ENCODE measurements at places on chromosomes 1 and 21.

GRCh38 chr1:93878501-93878888 lies 511 bp downstream of the DNTTIP2 start:
- no peak for DNase-seq

DNA sequence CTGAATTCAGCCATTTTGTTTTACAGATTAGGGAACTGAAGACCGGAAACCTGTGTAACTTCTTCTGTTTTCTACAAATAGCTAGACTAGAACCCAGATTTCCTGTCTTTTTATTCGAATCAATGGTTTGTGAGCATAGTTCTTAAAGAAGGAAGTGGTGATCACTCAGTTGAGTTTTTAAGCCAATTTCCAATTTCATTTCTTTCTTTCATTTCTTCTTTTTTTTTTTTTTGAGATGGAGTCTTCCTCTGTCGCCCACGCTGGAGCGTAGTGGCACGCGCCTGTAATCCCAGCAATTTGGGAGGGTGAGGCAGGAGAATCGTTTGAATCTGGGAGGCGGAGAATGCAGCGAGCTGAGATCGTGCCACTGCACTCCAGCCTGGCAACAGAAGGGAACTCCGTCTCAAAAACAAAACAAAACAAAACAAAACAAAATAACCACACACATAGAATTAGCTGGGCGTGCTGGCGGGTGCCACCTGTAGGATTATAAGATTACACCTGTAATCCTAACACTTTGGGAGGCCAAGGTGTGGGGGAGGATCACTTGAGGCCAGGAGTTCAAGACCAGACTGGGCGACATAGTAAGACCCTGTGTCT lies 3.0 kb upstream of the MDM4 start:
- no peak for DNase-seq

DNA sequence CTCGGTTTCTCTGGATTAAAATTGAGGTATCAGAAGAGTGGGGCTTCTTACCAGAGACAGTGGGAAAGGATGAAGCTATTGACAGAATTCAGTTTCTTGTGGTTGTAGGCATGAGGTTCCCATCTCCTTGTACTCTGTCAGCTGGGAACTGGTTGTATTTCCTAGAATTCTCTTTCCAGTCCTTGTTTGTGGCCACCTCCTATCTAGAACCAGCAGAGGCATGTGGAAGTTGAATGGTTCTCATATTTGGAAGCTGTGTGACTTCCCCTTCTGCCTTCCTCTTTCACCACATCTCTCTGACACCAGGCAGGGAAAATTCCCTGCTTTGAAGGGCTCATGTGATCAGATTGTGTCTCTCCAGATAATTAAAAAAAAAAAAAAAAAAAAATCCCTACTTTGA lies 457.7 kb upstream of the ADAMTS5 start:
- DNase-seq, result no peak

GRCh38 chr1:247528812-247529474 lies 7.3 kb downstream of the OR2C3 start:
- DNase-seq, result no peak

GRCh38 chr1:230127105-230128054 lies 60.3 kb downstream of the GALNT2 start:
- no peak for DNase-seq

GRCh38 chr1:21822349-21822748 lies 10.3 kb downstream of the LDLRAD2 start:
- DNase-seq, result no peak

- no peak for DNase-seq
Observed at GRCh38 chr21:44486302-44486701, 31.0 kb downstream of the LRRC3 start.

DNA sequence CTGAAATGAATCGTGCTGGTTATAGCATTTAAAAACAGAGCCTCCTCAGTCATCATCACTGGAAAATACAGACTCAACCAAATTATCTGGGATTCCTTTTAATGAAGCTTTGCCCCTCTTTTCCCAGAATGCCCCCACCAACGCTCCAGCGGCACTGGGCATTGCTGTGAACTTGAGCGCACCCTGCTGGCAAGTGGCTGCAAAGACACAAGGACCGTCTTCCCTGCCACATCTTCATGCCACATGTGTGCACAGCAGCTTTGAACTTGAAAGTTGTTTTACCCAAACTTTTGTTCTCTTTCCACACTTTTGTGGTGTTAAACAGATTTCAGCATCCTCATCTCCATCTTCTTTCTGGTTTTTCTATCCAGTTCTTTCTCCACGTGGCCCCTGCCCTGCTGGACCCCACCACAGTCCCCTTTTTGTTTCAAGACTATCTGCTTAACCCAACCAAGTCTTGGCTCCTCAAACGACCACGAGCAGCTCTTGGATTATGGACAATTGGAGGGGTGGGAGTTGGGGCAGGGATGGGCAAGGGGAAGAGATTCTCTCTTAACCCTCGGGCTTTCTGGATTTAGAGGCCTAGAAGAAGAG lies 12.8 kb upstream of the LMX1A start:
- peak; percentile 62 for DNase-seq

DNA sequence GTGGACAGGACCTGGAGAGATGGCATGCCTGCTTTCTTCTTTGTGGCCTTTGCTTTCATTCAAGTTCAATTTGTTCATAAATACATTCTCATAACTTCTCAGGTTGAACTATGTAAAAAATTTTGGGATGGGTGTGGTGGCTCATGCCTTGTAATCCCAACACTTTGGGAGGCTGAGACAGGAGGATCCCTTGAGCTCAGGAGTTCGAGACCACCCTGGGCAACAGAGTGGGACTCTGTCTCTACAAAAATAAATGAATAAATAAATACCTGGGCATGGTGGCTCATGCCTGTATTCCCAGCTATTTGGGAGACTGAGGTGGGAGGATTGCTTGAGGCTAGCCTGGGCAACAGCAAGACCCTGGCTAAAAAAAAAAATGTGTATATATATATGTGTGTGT lies 2.1 kb downstream of the KIF1B start:
- DNase-seq, result no peak

DNA sequence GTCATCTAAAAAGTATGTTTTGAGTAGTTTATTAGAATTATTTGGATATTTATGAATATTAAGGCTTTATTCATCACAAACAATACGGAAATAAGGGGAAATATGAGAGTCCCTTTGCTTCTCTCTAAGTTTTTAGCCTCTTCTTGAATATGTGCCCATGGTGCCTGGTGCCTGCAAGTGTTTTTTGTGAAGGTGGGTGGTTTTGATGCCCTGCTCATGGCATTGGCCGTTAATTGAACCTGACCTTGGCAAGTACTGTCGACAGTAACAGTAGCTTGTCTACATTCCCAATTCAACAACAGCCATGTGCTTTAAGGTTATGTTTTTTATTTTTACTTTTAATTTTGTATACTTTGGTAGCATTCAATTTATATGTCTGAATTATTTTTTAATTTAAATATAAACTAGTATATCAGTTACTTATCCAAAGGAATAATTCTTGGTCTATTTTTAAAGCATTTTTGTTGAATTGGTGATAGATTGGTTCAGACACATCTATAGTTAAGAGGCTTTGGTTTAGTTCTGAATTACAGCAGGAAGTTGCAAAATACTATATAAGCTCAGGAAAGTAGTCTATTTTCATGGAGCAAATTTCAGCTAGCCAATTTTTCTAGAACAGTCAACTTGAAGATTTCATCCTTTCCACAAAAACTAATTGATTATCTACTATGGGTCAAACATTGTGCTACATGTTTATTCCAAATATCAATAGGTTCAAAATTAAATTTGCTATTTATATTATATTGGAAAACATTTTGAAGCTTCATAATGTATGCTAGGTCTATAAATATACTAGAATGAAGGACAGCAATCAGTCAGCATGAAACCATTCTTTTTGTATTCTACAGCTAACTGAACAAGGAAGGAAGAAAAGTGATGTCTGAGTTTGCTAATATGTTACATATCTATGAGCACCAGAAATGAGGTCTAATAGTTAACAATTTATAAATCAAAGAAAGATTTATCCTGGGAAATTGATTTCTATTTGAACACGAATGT lies 184.4 kb downstream of the MRPL39 start:
- DNase-seq, result no peak

DNA sequence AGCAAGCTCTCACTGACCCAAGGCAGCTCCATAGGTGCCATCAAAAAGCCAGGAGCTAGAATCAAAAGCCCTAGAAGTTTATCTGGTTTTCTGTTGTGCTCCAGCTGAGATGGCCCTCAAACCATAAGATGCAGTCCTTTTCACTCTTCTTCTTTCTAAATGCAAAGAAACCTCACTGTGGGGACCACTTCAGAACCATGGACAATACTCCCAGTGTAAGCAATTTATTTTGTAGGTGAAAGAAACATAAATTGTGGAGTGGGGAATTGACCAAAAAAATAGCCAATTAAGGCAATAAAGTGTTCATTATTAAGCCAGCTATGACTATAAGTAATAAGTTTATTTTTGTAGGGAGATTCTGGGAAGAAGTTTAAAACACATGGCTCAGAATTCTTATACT lies 1399.9 kb downstream of the PLA2G4A start:
- no peak for DNase-seq

GRCh38 chr1:106876384-106876783 lies 180.1 kb upstream of the PRMT6 start:
- DNase-seq, result no peak

DNA sequence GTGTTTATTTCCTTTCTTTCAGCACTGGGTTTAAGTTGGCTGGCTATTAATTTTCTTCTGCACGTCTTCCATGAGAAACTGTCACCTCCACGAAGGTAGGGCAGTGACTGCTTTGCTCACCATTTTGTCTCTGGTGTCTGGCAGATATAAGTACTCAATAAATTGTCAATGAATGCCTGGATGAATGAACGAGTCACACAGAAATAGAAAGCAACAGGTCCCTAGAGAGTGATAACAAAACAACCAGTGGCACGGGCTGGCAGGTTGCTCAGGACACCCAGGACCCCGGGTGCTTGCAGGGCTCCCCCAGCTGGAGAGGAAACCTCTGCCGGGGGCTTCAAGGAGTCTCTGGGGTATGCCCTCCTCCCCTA lies 3.2 kb upstream of the MYOC start:
- no peak for DNase-seq

DNA sequence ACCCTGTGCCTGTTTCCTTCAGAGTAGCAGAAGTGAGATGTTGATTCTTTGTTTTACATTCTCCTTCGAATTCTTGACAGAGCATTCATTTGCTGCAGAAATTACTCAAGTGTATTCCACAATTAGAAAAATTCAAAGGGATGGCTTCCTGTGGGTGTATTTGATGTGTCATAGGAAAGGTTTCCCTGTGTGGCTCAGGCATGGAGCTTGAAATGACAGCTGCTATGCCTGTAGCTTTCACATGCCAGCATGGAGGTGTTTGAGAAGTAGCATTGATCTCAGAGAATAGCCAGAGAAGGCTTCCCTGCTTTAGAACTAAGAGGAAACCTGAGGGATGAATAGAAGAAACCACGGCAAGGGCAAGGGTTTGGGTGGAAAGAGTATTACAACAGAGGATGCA lies 317.2 kb upstream of the DEPDC1 start:
- no peak for DNase-seq

GRCh38 chr1:38221006-38221649 lies 174.5 kb upstream of the POU3F1 start:
- DNase-seq, result no peak

DNA sequence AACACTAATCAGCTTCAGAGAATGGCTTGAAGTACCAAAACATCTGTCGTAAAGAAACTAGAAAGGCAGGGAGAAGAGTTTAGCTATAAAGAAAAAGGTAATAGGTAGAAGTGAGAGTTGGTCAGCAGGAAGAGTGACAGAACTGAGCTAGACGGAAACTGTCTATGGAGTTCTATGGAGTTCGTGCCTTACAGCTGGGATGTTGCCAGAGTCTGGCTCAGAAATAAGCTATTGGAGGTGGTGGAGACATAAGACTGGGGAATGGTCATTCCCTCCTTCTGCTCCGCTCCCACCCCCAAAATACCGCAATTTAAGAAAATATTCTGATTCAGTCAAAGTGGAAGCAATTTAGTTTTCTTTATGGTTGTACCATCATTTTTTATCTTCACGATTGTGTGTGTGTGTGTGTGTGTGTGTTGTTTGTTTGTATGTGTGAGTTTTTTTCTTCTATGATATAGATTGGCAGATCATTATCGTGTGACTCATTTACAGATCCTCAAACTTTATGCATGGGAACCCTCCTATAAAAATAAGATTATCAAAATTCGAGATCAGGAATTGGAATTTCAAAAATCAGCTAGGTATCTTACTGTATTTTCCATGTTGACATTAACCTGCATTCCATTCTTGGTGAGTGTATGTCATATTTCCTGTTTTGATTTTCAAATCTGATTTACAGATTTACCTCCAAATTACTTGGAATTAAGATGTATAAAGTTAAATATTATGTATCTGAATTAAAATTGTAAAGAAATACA lies 79.0 kb downstream of the HSPA13 start:
- DNase-seq, result no peak

- no peak for DNase-seq
Observed at GRCh38 chr1:25017436-25018109, 87.5 kb upstream of the RUNX3 start.

DNA sequence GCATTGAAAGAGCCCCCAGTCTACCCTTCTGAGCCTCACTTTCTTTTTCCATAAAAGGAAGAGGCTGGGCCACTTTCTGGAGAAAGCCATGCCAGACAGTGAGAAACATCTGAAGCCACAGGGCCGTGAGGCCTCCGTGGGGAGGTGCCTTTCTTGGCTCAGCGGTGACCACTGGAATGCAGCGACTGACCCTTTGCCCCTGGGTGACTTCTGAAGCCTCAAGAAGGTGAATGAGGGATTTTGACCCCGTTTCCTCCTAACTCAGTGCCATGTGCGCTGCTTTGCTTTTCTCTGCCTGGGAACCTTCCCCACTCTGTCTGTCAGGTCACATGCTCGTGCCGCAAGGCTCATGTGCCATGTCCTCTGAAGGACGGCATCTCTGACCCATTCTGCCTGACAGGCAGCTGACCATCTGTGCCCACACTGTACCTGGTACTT lies 44.7 kb upstream of the A3GALT2 start:
- no peak for DNase-seq

DNA sequence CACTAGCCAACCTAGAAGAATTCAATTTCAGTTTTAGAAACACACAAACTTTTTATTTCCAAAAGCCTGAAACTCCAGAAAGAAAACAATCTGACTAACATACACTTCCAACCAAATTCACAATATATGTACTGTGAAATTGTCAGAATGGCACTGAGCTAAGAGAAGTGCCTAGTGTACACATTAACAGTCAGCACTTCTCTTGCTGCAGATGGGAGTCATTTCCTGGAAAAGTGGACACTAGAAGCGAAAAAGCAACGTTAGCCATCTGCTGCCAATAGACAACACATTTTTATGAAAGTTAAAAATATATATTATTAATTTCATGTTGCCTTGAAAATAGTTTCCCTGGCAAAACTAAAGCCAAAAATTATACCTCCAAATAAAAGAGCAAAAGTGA lies 66.1 kb downstream of the EPS15 start:
- no peak for DNase-seq

Measured in HuH-7 (cell line).